ENCODE measurements at places on chromosomes 11 and 22. TPM values are rescaled to one million over a fixed set of nuclear protein-coding genes. Genes with fewer than 3 reads are reported as not detected.

- DNase-seq, result no peak
Observed at GRCh38 chr11:6736495-6737121, 35.2 kb downstream of the OR2AG2 start.

Gene SRRD
- total RNA-seq, result 34.5 TPM

DNA sequence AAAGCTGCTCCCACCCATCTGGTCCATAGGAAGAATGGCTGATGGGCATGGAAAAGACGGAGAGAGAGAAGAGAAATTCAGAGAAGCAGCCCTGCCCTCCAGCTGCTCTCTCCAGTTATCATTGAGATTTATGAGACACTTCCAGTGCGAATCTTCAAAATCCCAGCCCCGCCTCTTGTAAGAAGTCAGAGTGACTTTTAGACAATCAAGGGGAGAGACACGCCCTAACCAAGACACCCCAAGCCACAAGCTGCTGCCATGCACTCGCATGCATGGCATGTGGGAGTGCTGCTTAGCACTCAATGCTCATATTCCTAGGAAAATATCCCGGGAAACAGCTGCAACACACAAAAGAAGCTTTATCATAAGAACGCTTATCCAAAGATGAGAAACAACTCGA is 110.6 kb upstream of the BID start:
- DNase-seq, result no peak

Gene DSCAML1
- total RNA-seq, result 0.87 TPM

DNA sequence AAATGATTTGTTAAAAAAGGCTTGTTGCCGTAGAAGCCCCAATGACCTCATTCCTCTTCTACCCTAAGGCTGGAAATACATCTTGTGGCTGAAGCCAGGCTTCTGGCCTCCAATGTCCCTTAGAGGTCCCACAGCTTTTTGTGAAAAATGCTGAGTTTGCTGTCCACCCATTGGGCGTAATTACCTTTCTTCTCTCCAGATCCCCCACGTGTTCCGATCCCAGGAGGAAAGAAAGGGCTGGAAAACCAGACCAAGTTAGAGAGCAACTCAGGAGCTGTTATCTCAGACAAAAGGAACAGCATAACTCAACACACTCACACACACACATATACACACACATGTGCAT is 154.2 kb downstream of the MIAT start:
- no peak for DNase-seq

DNA sequence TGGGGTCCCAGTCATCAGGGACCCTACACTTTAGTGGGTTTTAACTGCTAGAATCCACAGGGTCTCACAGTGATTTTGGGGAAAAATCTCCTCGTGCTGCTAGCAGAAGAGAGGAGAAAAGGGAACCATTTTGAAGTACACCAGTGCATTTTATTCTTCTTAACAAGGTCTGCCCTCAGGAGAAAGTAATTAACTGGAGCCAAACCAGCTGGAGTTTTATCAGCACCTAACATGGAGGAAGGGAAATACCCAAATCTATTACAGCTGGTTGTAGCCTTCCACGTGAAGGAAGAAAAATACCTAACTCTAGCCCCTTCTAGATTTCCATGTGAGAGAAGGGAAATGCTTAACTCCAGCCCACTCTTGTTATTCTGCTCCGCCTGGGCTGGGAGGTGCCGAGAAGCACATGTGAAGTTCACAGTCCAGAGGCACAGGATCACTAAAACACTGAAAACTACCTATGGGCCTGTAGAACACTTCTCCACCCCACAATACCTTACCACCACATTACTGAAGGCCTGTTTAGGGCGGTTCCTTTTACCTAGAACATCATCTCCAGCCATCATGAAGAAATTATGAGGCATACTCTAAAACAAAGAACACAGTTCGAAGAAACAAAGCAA is 31.3 kb upstream of the TEAD1 start:
- no peak for DNase-seq

Gene TEAD1
- total RNA-seq, result 0.43 TPM

Gene CYP2R1
- 10.0 TPM for total RNA-seq

DNA sequence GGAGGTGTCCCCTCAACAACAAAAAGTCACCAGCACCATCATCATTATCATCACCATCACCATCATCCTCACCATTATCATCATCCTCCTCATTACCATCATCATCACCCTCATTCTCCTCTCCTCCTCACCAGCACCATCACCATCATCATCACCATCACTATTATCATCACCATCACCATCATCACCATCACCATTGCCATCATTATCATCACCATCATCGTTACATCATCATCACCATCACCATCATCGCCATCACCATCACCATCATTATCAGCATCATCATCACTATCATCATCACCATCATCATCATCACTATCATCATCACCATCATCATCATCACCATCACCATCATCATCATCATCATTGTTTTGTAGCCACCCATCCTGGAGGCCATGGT is 212.6 kb downstream of the MN1 start:
- DNase-seq, result no peak

DNA sequence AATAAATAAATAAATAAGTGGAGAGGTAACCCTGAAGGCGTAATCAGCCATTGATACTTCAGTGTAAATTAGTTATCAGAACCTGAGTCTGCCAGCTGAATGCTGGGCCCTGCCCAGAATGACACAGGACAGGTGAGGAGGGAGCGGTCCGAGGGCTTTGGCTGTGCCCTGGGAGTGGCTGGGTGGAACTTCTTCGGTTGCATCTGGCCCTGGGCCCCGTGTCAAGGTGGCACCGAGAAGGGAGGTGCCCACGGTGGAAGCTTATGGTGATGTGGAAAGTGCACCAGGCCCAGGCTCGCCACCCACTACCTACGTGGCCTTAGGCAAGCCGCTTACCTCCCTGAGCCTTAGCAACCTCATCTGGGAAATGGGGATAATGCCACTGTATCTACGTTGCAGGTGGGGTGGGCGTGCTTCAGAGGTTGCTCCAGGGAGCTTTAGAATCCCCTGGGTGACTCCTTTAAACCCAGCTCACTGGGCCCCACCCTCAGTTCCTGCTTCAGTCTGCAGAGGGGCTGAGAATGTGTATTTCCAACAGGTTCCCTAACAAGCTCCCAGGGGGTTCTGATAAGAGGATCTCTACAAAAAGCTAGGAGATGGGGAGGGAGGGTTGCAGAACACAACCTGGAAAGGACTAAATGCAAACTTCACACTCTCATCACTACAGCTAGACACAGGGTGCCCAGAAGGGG is 38.8 kb downstream of the TXN2 start:
- DNase-seq, result no peak

Gene POTEH
- total RNA-seq, result not detected

Gene SYCE3
- 1.3 TPM for total RNA-seq

DNA sequence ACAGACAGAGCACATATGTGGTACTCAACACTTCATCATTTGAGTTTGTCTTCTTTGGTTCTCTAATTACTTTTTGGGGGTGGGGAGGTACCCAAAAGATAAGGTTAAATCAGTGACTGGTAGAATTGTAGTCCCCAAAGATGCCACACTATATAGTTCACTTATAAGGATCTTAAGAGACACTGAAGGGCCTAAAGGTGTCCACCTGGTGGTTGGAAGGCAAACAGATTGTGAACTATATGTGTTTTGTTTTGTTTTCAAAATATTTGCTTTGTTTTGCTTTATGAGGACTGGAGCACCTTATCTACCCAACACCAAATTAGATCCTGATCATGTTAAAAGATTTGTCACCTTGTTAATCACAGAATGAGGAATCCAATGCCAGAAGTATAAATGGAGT is 136.1 kb downstream of the DCDC1 start:
- no peak for DNase-seq

All from activated naive CD8-positive, alpha-beta T cell treated with anti-CD3 and anti-CD28 coated beads for 36 hours (primary cell).